ENCODE measurements at places on chromosomes 4 and X.

DNA sequence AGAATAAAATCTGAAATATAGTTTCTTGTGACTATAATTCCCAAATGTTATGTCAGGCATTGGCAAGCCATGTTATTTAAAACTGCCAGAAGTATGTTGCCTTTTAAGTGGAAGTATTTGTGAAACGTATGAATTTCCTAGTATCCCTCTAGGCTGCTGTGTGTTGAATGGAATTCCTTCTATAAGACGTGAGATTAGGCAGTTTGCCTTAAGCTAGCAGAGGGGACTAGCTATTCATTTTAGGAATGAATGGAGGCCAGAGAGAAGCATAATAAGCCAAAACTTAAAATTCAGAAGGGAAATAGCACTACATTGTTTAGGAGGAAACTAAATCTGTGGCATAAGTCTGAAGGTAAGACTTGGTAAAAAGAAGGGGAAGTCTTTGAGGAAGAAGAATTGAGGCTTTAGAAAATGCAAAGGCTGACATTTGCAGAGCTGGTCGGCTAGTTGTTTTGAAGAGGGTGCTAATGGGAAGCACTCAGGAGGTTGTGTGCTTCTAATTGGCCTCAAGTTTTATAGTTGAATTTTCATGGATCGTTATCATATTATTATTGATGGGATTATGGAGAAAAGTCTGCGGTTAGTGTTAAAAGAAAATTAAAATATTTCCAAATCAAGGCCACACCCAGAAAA is 57.1 kb downstream of the TMEM131L start:
- DNase-seq = no peak

DNA sequence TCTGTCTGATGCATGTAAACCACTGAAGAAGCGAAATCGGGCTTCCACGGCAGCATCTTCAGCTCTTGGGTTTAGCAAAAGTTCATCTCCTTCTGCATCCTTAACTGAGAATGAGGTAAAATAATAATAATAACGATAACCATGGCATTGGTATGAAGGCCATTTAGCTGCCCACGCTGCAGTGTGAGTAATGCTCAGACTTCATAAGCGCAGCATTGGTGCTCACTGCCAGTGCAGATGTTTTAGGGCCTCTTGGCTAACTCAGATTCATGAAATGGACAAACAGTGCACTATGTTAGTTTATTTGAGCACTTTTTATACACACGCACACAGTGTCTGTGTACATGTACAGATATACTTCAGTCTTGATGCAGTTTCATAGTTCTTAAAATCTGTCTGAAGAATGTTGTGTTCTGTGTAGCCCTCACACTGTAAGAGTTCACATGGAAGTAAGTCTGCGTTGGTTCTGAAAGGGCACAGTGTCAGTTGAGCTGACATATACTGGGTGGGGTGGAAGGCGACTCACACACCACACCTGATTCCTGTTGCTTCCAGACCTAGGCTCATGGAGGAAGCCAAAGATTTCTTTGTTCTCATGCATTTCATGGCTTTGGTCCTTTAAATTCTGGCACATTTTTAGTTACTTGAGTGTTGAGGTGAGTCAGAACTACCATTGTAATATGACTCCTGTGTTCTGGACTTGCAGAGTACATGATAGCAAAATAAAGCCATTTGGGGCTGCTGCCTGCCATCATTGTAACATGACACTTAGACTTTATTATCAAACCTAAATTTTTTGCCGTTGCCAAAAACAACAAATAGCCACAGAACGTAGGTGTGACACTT is 68.7 kb downstream of the NSD2 start:
- DNase-seq = no peak

DNA sequence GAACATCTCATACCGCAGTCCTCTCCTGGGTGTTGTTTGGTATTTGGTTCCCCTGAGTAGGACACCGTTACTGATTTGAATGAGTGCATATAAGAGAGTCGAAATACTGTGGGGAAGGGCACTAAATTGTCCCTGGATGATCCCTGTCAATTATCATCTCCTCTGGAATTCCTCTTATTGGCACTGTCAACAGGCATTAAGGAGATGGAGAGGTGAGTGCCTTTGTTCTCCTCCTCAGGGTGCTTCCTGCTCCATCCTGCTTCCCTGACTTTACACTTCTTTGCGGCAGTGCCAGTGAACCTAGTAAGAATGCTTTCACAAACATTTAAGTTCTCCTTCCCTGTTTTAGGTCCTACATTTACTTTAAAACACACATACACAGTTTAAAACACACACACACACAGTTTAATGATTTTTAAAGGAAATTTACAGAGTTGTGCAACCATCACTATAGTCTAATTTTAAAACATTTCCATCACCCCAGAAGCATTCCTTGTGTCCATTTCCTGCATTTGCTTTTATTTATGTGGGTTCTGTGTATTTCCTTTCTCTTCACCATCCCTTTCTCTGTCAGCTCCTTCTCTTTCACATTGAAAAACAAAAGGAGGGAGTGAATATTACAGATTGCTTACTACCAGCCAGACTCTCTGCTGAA is 20.9 kb upstream of the ZRSR2 start:
- DNase-seq = no peak

GRCh38 chrX:103276581-103277002 is at the start of gene TCEAL5:
Gene TCEAL5, minus strand, starts transcription at chrX:103276750. Its CDS starts 2,187 bp downstream, at chrX:103274563.
- DNase-seq = no peak

GRCh38 chrX:9724711-9725110 is 40.9 kb downstream of the GPR143 start:
- no peak for DNase-seq

- DNase-seq = no peak
These were observed 432.3 kb upstream of the ATOH1 start for GRCh38 chr4:93396272-93396671.

Measured in stimulated activated CD4-positive, alpha-beta T cell treated with anti-CD3 and anti-CD28 coated beads, Interleukin-1b, Interleukin-23, amount 100 ng/mL, for 48 hours (primary cell).